ENCODE measurements at places on chromosomes 6 and 20. TPM values are rescaled to one million over a fixed set of nuclear protein-coding genes. Genes with fewer than 3 reads are reported as not detected.

TEAD3 gene
- 17.8 TPM for polyA plus RNA-seq

UST gene
- polyA plus RNA-seq, result 5.7 TPM

WFDC8 gene
- not detected for polyA plus RNA-seq

ZNF831 gene
- 0.26 TPM for polyA plus RNA-seq

SS18L1 gene
- 14.6 TPM for polyA plus RNA-seq

NANP gene
- polyA plus RNA-seq, result 2.4 TPM

HLA-DOA gene
- polyA plus RNA-seq, result 12.8 TPM

BMP6 gene
- 17.3 TPM for polyA plus RNA-seq

CLVS2 gene
- not detected for polyA plus RNA-seq

CNKSR3 gene
- 13.0 TPM for polyA plus RNA-seq
